Foreskin keratinocyte (primary cell): ENCODE measurements at places on chromosomes 12 and 14. TPM values are rescaled to one million over a fixed set of nuclear protein-coding genes. Genes with fewer than 3 reads are reported as not detected.

- DNase-seq = peak; percentile 78
Observed at GRCh38 chr12:56836800-56837663, 73.9 kb downstream of the HSD17B6 start.

Gene TMEM63C
- polyA plus RNA-seq = 0.39 and 0.50 TPM in 2 replicates

DNA sequence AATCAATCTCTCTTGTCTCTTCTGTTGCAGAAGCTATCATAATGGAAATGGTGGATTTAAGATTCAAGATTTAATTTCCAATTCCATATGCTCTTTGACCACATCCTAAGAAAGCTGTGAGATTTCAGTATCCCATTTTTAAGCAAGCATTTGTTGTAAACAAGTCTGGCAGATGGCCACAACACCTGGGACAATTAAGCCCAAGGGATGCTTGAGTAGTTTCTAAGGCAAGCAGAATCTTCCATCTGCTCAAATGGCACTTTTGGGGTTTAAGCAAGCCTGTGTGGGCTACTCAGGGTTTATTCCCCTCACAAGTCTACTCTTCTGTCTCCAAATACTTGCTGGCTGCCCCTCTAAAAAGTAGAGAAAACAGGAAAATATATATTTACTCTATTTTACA is 304.7 kb upstream of the SYT1 start:
- DNase-seq = no peak

Gene RAD51AP1
- 9.4 and 14.0 TPM in 2 replicates for polyA plus RNA-seq

DNA sequence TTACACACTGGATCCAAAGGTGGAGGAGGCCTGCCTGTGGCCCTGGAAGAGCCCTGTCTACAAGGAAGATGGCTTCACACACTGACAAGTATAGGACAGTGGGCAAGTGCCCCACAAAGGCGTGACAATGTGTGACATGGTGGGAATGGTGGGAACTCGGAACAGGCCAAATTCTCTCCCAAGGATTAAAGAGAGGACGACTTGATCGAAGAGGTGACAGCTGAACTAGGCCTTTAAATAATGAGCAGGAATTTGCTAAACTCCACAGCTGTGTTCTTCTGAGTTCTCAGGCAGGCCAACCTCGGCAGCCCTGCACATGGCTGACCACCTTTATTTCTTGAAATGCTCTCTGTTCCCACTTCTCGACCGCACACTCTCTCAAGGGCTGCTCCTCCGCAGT is 23.8 kb downstream of the POMT2 start:
- DNase-seq = no peak

Gene P2RX2
- not detected in 2 replicates for polyA plus RNA-seq

Gene PLD4
- polyA plus RNA-seq = 0.02 and 0.03 TPM in 2 replicates

DNA sequence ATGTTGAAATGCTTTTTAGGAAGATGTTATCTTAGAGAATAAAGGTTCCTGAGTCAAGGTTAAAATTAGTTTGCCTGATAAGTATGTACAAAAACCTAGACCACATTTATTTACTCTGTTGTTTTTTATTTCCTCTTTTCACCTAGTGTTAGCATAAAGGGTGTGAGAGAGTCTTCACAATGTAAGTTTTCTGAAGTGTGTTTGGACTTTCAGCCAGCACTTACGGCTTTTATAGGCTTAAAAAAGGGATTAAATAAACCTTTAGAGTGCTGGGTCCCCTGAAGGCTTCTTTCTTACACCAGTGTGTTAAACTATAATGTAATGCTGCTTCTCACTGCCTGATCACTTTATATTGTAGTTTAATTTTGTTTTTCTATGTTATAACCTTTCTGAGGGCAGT is 27.2 kb downstream of the ARHGAP5 start:
- DNase-seq = no peak

GRCh38 chr14:104894331-104895206 is 29.5 kb downstream of the CEP170B start:
- DNase-seq = no peak

Gene AMIGO2
- polyA plus RNA-seq = 42.7 and 48.4 TPM in 2 replicates

Gene NANOG
- not detected in 2 replicates for polyA plus RNA-seq

DNA sequence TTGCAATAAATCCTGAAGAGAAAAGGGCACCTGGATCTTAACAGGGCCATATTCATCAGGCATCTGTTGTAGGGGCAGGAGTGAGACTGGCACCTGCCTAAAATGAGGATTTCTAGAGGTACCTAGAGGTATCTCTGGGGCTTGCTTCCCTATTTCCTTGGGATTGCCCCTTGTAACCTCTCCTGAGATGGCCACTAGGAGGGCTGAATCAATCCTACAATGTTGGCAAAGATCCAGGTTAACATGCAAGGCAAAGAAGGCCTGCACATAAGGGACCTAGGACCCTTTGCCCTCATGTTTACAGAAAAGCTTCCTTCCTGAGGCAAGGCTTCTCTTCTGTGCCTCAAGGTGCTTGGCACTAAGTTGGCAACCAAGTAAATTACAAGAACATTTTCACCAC is 25.8 kb upstream of the CLEC4E start:
- no peak for DNase-seq

Gene COPS7A
- 53.6 and 60.4 TPM in 2 replicates for polyA plus RNA-seq
